ENCODE measurements at places on chromosomes 2 and 18. TPM values are rescaled to one million over a fixed set of nuclear protein-coding genes. Genes with fewer than 3 reads are reported as not detected.
A peak's percentile ranks its signal among the peaks of the same experiment; 100 is the strongest.

PSD4 gene
- total RNA-seq = 6.5 TPM

DNA sequence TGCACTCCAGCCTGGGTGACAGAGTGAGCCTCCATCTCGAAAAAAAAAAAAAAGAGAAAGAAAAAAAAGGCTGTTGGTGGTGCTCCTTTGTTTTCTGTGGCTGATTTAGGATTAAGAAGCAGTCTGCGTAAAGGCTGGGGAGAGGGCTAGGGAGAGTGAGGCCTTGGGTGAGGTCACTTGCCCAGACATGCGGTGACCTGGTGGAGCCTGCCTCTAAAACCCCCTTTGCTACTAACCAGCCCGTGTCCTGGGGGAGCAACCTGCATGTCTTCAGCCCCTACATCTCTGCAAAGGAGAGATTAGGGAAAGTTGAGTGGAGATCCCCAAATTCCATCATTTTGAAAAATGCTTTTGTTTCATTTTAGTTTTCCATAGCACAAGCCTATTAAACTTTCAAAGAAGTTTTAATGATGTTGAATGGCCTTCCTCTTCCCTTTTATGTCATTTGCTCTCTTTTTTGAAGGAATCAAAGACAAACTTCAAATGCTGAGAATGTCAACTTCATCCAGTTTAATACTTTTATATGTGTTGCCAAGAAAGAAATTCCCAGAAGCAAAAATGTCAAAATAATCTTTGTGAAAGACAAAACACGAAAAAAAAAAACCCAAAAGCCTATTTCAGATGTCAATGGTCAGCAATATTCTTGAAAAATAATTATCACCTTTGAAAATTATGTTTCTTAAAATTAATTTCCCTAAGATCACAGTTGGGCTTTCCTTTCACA is 38.9 kb upstream of the RALBP1 start:
- peak; percentile 69 for DNase-seq

DNA sequence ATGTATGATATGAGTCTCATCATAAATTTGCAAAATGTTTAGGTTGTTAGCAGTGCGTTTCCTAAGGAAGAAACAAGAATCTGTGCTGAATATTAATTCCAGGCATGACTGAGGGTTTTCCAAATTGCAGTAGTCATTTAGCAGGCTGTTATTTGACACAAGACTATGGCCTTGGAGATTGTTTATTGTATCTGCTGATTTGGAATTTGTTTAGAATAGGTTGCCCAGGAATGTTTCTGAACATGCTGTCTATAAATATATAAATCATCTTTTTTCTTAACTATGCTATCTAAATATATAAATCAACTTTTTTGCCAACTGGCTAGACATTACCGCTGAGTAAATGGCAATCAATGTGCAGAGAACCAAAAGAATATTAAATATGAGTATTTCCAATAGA is 90.9 kb downstream of the DOK6 start:
- no peak for DNase-seq

DNA sequence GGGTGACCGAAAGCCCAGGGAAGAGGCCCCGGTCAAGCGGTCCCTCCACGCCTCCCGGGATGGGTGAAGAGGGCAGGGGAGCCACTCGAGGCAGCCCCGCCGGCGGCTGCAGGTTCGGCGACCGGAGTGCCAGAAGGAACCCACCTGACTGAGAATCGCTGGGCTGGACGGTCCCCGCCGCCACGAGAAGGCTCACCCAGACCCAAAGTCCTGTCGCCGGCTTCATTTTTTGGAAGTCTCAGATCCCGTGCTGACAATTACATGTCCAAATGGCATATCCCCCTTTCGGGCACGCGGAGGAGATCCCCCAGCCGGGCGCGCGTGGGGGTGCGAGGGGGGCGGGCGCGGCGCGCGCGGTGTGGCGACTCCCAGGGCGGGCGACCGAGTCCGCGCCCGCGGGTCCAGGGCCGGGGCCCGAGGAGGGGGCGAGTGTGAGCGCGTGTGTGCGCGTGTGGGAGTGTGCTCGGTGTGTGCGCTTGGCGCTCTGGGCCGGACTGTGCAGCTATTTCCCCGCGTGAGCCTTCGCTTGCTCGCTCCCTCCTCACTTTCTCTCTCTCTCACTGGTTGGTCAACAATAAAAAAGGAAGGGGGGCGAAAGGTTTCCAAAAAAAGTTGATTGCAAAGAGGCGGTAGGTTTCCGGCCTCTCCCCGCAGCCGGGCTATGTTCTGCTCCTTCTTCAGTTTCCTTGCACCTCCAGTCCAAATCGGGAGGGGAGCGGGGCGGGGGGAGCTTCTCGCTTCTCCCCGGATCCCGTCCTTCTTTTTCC is at the start of gene ERBB4:
ERBB4 (minus strand) TSS at position 498 of the 767 bp plus-strand sequence; CDS start at position 226, 272 bp downstream.
- peak; percentile 41 for DNase-seq
